ENCODE measurements at places on chromosomes 11 and 22.

GRCh38 chr11:118434553-118435289 lies 1.6 kb upstream of the KMT2A start:
- DNase-seq = no peak

- DNase-seq = peak; percentile 28
Observed at GRCh38 chr11:28759311-28759710, 651.1 kb downstream of the METTL15 start.

GRCh38 chr11:10605941-10606381 lies 37.5 kb upstream of the LYVE1 start:
- DNase-seq = no peak

DNA sequence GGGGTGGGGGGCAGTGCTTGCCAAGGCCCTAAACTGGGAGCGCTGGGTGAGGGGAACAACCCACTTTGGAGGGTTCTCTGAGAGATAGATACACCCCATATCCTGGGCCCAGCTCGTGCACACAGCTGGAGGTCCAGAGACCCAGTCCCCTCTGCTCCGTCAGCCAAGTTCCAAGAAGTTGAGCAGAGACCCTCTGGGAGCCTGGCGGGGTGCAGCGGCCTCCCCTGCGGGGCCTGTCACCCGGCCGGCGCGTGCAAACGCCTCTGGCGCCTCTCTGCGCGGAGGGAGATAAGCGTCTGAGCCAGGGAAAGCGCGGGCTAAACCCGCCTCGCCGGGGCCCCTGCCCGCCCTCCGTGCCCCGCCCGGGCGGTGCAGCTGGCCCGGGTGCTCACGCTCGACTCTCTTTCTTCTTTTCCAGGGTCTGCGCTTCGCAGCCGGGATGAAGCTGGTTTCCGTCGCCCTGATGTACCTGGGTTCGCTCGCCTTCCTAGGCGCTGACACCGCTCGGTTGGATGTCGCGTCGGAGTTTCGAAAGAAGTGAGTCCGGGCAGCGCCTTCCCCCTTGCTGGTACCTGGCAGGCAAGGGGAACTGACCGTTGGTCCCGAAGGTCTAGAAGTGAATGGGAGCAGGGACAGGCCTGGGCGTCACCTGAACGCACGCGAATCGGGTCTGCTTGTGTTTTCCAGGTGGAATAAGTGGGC lies 540 bp downstream of the ADM start:
- no peak for DNase-seq

DNA sequence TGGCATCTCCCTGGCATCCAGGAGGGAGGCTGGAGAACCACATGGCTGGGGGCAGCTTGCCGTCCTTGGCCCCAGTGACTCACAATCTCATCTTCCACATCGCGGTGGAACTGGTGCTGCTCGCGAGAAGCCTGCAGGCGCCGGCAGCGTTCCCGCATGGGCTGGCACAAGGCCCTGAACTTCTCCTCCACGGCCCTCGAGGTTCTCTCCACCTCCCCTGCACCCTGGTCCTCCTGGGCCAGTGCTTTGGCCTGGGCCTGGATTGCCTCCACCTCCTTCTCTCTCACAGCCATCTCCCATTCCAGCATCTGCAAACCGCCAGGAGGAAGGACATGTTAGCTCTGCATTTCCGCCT lies 16.3 kb upstream of the RBM4B start:
- DNase-seq = no peak

DNA sequence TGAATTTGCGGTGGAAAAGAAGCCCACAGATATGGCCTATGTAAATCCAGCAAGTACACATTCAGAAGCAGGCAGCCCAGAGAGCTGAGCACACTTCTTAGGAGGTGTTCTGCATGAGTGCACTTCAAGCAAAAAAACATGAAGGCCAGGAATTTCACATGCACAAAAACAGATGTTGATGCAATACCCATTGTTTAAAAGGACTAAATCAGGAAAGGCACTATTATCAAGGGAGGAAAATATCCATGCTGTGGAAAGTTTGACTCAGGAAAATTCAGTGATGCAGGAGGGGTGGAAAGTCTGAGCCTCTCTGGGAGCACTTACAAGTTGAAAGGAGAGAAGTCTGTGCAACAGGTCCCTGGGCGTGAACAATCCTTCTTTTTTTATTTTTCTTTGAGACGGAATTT lies 15.8 kb upstream of the CARS1 start:
- DNase-seq = no peak

DNA sequence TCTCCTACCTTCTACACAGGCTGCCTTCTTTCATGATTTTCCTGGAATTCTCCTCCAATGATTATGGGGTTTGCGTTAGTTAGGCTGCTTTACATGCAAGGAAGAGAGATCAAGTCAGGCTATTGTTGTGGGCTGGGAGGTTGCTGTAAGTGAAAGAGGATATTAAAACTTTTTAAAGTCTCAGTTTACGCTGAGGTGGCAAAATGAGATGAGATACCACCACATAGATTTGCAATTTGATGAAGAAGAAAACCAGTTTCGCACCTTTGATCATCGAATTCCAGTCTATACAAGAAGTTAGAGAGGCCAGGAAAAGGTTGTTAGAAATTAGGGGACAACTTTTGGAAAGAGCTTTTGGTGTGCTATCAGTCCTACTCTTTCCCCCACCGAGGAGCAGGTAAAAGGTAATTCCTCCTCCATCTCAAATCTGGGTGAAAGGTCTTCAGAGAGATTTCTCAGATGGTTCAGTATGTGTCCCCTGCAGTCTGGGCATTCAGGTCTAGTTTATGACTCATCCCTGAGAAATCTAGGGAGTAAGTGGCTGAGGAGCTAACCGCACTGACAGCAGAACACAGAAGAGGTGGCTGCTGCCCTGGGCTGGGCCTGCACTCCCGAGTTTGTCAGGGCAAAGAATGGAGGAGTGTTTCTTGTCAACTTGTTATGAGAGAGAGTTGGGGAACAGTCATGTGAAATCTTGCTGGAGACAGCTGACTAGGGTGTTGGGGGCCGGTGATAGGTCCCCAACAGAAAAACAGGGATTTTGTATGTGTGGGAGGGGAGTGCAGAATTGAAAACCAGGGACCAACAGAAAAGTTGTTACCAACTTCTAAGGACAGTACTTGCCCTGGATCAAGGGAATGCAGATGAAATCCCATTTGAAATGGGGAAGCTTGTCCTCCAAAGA lies 34.7 kb downstream of the CCDC83 start:
- DNase-seq = peak; percentile 91

All from HTR-8/SVneo (cell line).